NCI-H748 treated with DMSO at 0.1 percent for 48 hours (cell line): ENCODE measurements at places on chromosomes 12 and 14.

DNA sequence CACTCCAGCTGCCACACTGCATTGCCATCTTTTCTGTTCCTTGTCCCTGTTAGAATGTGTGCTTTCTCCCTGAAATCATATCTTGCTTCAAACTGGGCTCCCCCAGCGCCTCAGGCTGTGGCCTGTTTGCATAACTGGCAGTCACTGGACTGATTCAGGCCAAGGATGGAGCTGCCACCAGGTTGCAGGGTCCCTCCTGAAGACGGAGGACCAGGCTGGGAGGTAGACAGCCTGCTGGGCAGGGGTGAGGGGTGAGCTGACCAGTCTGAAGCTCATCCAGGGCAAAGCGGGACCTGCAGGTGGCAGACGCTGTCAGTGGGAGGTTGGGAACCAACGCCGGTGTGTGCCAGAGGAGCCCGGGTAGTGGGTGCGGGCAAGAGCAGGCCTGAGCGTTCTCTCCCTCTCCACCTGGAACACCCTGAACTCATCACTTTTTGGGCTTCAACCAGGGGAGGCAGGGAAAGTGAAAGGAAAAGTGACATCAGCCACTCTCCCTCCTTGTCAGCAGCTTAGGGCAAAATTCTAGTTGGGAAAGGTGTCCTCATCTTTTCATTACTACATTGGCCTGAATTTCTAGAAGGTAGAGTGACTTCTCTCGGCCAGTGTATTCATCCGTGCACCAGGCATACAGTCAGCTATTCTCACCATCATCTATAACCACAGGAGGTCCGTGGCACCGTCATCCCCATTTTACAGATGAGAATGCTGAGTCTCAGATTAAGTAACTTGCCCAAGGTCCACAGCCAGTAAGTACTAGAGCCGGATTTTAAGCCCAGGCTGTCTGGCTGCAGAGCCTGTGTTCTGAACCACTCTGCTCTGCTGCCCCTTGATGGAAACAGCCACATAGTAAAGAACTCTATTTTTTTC lies 219.1 kb downstream of the SLC41A2 start:
- DNase-seq, result no peak

- DNase-seq, result no peak
These were observed 61.5 kb upstream of the PTGR2 start for GRCh38 chr14:73789989-73790581.

GRCh38 chr12:82055391-82055790 lies 296.2 kb upstream of the PPFIA2 start:
- DNase-seq, result no peak

- no peak for DNase-seq
These were observed 69.5 kb downstream of the SPPL3 start for GRCh38 chr12:120834489-120835303.

- no peak for DNase-seq
These were observed 24.3 kb upstream of the PCNX1 start for GRCh38 chr14:70882776-70883492.

- DNase-seq, result no peak
These were observed 179.5 kb upstream of the PARP11 start for GRCh38 chr12:4052691-4053090.

DNA sequence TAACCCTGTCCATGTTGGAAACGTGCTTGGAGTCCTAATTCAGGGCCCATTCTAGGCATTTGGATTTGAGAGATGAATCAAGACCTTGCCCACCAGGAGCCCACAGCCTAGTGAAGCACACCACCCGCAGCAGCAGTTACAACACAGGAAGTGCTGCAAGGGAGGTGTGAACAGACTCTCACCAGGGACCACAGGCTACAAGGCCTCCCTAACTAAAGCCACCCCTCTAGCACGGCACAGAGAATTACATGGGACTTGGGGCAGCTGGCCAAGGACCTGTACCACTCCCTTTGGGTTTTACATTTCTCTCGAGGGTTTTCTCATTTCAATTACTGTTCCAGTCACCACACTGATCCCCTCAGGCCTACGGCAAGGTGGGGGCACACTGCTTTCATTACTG lies 49.5 kb upstream of the FOXN3 start:
- DNase-seq, result no peak

GRCh38 chr12:24943947-24944600 lies 4.8 kb downstream of the BCAT1 start:
- DNase-seq, result no peak

DNA sequence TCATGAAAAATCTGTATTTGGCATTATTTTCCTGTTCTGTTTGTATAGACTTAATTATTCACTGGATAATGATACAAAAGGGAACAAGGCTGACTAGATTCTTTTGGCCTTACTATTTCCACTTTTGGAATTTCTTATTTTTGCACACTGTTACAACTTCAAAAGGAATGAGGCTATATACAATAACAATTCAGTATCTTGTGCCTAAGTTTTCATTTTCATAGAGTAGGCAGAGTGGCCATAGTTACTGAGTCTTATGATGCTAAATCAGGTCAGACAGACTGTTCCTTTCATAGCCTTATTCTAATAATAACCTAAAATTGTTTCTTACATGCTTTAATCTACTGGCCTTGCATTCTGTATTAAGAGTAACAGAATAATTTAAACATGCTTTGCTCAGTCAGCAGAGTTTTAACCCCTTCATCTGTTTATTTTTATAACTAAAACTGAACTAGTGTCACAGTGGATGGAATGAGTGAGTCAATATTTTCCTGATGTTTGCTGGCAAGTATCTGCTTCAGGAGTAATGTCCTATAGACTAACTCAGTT lies 10.5 kb downstream of the TTC8 start:
- no peak for DNase-seq

DNA sequence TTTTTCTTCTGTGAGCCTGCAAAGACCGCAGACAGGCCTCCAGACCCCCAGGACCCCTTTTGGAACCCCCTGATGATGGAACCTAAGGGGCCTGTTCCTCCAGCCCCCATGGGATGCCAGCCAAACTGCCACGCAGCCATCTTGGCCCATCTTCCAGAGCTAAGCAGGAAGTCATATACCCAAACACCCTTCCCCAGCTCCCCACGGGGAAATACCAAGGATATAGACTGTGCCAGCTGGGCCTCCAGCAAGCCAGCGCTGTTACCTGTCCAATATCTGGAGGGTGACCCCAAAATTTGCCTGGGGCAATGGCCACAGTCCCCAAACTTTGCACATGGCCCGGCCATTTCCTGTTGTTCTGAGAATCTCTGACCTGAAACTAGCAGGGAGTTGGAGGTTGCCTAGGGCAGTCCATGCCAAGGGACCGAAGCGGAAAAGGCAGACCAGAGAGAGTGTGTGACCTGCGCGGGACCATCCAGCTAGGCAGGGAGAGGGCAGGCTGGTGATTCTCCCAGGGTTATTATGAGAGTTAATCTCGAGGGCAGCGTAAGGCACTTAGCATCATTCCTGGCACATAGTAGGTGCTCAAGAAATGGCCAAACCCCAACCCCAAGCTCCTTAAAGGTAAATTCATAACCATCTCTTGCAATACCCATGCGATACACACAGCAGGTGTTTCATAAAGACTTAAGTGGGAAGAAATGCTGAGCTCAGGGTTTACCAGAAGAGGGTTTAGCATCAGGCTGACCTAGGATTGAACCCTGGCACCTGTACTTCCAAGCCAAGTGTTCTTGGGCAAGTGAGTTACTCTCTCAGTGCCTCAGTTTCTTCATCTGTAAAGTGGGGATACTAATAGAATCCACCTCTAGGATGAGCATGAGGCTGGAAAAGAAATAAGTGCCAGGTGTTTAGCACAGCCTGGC lies 2.6 kb upstream of the RASAL1 start:
- DNase-seq, result no peak

GRCh38 chr14:34111953-34112352 lies 161.1 kb upstream of the EGLN3 start:
- DNase-seq, result no peak

GRCh38 chr12:117334855-117335587 lies 26.4 kb downstream of the NOS1 start:
- no peak for DNase-seq

DNA sequence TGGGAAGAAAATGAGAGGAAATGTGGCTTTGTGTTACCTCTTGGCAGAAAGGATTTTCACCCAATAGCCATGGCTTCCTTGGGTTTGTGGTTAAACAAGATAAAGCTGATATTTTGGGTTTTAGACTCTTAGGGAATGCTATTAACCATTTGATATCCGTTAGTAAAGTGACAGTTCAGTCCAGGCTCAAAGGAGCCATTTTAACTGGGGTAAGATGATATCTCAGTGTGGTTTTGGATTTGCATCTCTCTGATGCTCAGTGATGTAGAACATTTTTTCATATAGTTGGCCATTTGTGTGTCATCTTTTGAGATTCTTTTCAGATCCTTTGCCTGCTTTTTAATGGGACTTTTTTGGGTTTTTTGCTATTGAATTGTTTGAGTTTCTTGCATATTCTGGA lies 30.1 kb downstream of the IFT43 start:
- DNase-seq, result no peak

DNA sequence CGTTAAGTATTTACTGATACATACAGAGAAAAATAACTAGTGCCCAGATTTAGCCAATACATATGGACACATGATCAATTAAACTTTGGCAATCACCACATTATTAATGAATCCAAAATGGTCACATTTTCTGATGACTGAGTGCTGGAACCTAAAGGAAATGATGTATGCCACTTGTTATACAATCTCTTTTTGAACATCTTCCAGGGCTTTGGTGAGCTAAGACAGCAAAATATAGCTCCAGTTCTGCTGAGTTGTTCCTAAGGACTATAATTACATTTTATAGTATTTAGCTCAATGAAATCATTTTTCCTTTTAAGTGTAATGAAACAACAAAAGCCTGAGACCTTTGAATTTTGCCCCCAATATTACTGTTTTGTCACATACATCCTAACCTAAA lies 329.1 kb upstream of the ATP2B1 start:
- no peak for DNase-seq

GRCh38 chr14:28780843-28781820 lies 14.5 kb downstream of the FOXG1 start:
- no peak for DNase-seq

- DNase-seq, result no peak
These were observed 34.3 kb downstream of the HECTD1 start for GRCh38 chr14:31173120-31173837.

GRCh38 chr12:83065562-83065961 lies 378.9 kb downstream of the TMTC2 start:
- DNase-seq, result no peak

- peak; percentile 20 for DNase-seq
These were observed 212.6 kb downstream of the SLC16A7 start for GRCh38 chr12:59808317-59808910.

GRCh38 chr14:23321572-23322547 lies 603 bp downstream of the PABPN1 start:
- DNase-seq, result peak; percentile 5

GRCh38 chr14:26621364-26621763 lies 23.5 kb upstream of the NOVA1 start:
- DNase-seq, result no peak

DNA sequence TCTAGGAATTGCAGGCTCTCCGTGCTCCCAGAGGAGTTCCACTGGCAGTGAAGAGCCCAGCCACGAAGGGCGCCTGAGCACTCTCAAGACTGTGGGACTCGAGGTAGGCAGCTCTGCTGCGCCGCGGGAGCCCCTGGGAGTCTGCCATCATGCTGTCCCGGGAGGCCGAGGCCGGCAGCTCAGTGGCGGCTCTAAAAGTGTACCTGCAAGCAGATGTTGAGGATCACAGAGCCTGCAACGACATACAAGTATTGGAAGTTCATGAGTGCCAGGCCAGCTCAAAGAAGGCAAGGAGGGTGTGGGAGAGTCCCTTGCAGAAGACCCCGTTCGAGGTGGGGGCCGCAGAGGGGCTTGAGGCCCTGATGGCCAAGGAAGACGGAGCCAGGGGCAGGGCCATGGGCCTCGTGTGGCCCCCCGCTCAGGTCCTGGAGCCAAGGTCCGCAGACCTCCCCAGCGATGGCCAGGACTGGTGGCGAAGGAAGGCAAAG lies 62.7 kb downstream of the MUCL1 start:
- DNase-seq, result no peak

GRCh38 chr12:67741270-67741669 lies 92.7 kb downstream of the DYRK2 start:
- no peak for DNase-seq

DNA sequence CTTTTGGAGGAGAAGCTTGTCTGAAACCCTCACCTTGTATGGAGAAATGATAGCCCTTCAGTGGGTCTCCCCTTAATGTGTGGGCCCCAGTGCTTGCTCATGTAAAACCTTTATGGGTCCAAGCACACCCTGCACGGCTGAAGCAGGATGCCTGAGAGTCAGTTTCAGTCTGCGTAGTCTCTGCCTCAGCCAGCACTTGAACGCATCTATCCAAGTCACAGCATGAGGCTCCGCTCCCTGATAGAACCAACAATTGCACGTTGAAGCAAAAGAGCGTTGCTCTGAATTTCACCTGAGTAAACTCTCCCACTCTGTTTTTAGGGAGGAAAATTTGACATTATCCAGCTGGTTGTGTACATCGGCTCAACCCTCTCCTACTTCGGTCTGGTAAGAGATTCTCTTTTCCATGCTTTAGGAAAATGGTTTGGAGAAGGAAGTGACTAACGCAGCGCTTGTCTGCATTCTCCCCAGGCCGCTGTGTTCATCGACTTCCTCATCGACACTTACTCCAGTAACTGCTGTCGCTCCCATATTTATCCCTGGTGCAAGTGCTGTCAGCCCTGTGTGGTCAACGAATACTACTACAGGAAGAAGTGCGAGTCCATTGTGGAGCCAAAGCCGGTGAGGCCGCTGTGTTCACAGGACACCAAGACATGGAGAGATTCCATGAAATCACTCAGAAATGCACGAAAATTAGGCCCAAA lies 33.0 kb upstream of the P2RX4 start:
- DNase-seq, result no peak

DNA sequence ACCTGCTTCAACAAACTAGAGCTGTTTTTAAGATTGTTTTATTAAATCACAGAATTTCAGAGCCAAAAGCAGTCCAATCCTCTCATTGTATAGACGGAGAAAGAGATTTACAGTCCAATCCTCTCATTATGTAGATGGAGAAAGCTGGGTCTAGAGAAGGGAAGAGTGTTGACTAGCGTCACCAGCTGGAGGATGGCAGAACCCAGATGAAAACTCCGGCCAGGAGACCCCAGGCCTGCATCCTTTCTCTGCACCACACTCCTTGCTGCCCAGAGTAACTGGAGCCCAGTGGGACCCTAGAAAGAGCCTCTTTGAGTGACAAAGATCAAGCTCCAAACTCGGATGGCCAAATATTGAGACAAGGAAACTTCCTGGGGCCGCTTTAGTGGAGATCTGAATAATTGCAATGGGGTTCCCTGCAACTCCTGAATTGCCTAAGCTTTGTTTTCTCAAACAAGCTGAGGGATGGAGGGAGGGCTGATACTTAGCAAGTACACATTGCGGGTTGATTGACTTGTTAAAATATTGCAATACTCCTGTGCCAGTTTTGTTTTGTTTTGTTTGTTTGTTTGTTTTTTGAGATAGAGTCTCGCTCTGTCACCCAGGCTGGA lies 12.5 kb downstream of the AMDHD1 start:
- no peak for DNase-seq

DNA sequence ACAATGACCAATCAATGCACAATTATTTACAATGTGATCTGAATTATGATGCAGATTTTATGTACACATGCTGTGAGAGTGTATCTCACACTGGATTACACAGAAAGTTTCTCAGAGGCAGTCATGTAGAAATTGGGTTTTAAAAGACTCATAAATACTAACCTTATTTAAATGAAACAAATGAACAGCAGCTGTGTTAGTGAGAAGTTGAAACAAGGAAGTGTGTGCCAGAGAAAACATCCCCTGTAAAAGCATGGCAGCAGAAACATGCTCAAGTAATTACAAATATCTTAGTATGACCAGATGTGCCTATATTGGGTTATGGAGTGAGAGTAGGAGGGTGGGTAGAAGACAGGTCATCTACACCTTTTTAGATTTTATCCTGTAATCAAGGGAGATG lies 723.7 kb downstream of the C12orf50 start:
- DNase-seq, result no peak
